Thoracic aorta (tissue), 2 donors: ENCODE measurements at places on chromosomes 6 and 20. TPM values are rescaled to one million over a fixed set of nuclear protein-coding genes. Genes with fewer than 3 reads are reported as not detected.

GRCh38 chr6:128409003-128409402 is 111.4 kb downstream of the PTPRK start:
- no peaks in the 10 kb centered on the region for H3K4me1 ChIP-seq
- DNase-seq: no peak
- H3K27me3 ChIP-seq: no peaks in the 10 kb centered on the region
- no peak overlapping the region for H3K4me3 ChIP-seq

MAP1LC3A gene
- total RNA-seq: 79.6 TPM

GRCh38 chr6:74070091-74070490 is 374.1 kb downstream of the CD109 start:
- no peaks in the 10 kb centered on the region for H3K27me3 ChIP-seq
- no peak overlapping the region for H3K4me3 ChIP-seq
- H3K36me3 ChIP-seq: no peaks in the 10 kb centered on the region
- H3K27ac ChIP-seq: no peak overlapping the region

PNPLA1 gene
- not detected for total RNA-seq

- H3K4me3 ChIP-seq: no peak overlapping the region
- DNase-seq: no peak
- H3K36me3 ChIP-seq: no peaks in the 10 kb centered on the region
- no peak overlapping the region for H3K27ac ChIP-seq
Measured at GRCh38 chr20:8361006-8361652, 229.1 kb downstream of the PLCB1 start.

DNA sequence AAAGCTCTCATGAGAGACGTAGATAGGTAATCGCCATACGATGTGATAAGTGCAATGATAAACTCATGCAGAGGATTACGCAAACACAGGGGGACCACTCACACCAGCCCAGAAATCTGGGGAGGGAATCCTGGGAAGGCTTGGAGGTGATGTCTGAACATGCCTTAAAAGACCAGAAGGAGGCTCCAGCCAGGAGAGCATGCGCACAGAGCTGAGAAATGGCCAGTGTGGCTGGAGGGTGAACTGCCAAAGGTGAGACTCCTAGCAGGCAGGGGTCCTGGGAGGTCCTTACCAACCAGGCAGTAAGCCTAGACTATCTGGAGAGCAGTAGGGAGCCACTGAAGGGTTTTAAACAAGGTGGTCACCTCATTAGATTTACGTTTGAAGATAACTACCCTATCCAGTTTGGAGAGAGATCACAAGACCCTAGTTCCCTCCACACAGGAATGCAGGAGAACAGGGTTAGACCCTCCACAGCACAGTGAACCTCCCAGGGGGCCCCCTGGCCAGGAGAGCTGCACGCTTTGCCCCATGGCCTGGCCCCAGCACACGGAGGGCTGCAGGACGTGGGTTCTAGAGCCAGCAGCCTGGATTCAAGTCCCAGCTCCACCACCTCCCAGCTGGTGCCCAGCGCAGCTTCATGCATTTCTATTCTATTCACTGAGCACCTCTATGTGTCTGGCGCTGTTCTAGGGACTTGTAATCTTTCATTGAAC is 13.1 kb downstream of the MDFI start:
- no peak overlapping the region for H3K27ac ChIP-seq
- H3K36me3 ChIP-seq: no peaks in the 10 kb centered on the region
- H3K4me1 ChIP-seq: no peaks in the 10 kb centered on the region
- no peak for DNase-seq
- no peak overlapping the region for H3K4me3 ChIP-seq

- H3K27me3 ChIP-seq: no peaks in the 10 kb centered on the region
- DNase-seq: no peak
- H3K4me1 ChIP-seq: no peaks in the 10 kb centered on the region
- H3K4me3 ChIP-seq: no peak overlapping the region
Measured at GRCh38 chr6:30424549-30424948, 64.8 kb upstream of the HLA-E start.

DNA sequence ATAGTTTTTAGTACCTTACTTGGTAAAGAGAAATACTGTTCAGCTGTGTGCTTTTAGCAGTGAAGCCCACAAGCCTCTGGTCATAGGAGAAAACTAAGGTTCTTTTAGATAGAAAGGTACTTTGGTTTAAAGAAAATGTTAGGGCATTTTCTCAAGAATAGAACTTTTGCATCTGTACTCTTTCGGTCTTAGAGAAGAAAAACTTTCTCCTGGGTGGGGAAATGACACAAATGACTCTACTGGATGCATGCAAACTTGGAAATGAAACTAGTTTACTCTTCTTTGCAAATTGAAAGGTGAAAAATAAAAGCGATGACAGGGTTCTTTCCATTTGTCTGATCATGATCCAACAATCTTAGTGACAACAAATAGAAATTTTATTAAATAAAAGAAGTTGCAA is 2.1 kb upstream of the TMEM217 start:
- no peak overlapping the region for H3K27ac ChIP-seq
- H3K36me3 ChIP-seq: no peaks in the 10 kb centered on the region
- H3K4me1 ChIP-seq: peaks cover 50% of the 10 kb centered on the region
- H3K27me3 ChIP-seq: no peaks in the 10 kb centered on the region

- DNase-seq: no peak
- H3K36me3 ChIP-seq: no peaks in the 10 kb centered on the region
- no peaks in the 10 kb centered on the region for H3K4me1 ChIP-seq
- no peak overlapping the region for H3K27ac ChIP-seq
- H3K4me3 ChIP-seq: peak overlapping the region; percentile 54
Measured at GRCh38 chr6:139839506-139840156, 465.2 kb upstream of the CITED2 start.

GRCh38 chr20:20847814-20848213 is 135.4 kb upstream of the RALGAPA2 start:
- no peaks in the 10 kb centered on the region for H3K36me3 ChIP-seq
- DNase-seq: no peak
- no peak overlapping the region for H3K27ac ChIP-seq
- H3K27me3 ChIP-seq: no peaks in the 10 kb centered on the region
- no peaks in the 10 kb centered on the region for H3K4me1 ChIP-seq

RAET1L gene
- total RNA-seq: not detected
